ENCODE measurements at places on chromosomes 5 and 9.
A peak's percentile ranks its signal among the peaks of the same experiment; 100 is the strongest.

- DNase-seq = no peak
Measured at GRCh38 chr9:12956261-12956660, 181.4 kb downstream of the LURAP1L start.

- DNase-seq = peak; percentile 14
Measured at GRCh38 chr9:114284316-114285060, 38.4 kb upstream of the ORM1 start.

DNA sequence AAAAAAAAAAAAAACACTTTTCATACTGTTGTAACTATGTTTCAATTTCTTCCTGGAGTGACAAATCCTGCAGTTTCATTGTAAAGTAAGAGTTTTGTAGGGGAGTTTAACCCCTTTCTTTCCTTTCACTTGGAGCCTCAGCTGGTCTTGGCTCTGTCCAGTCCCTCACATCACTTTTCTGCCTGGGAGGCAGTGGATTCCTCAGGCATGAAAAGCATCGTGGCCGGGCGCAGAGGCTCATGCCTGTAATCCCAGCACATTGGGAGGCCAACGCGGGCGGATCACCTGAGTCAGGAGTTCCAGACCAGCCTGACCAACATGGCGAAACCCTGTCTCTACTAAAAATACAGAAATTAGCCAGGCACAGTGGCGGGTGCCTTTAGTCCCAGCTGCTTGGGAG lies 45.6 kb upstream of the MYO10 start:
- DNase-seq = no peak

DNA sequence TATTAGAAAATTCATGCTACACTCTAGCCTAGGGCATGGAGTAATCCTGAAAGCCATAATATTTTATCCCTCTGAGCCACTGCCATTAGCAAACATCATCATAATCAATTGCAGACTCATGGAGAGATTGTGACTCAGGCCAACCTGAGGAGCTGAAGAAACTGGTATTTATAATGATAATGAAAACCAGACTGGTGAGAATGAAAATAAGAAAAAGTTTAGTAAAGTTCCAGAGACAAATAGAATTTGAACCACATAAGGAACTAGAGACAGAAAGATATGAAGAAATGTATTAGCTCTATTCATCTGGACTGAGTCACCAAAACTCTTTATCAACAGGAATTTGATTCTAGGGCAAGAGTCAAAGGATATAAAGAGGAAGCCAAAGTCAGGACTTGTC lies 158.7 kb downstream of the DRD1 start:
- DNase-seq = no peak

DNA sequence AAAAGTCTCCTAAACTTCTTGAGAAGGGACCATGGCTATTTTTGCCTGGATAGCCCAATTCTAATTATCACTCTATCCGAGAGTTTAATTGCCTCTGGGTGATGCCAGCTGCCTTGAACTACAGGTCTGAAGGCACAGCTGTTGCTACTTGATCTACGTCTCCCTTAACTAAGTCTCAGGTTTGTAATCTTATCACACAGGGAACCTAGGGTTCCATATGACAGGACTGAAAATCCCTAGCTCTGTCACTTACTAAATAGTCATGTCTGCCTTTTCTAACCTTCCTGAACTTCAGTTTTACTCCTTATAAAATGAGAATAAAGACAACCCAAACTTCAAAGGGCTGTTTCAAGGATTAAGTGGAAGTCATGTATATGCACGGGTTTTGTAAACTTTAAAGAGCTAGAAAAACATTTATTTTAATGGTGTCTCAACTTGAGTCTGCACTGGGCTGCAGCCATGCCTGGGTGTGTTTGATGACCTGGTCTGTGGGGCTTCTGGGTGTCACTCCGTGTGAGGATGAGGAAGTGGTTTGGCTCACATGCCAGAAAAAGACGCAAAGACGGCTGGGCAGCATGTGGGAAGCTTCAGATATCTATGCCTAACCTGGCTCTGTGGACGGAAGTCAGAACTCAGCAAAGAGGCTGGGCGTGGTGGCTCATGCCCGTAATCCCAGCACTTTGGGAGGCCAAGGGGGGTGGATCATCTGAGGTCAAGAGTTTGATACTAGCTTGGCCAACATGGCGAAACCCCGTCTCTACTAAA lies 129.3 kb upstream of the SLC44A1 start:
- peak; percentile 38 for DNase-seq

DNA sequence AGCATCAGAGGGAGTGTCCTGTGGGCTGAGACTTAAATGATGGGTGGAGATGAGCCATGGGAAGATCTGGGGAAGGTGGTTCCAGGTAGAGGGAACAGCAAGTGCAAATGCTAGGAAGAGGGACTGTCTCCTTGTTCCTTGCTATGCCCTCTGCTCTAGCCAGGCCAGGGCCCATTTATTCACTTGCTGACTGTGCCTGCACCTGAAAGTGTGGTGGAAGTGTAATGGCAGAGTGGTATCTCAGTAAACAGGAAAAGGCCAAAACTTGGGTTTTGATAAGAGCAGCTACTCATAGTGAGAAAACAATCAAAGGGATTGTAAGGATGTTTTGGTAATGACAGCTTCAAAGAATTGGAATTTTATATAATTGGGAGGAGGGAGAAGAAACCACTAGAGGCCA lies 32.4 kb downstream of the TLE4 start:
- DNase-seq = no peak

GRCh38 chr9:124428751-124429529 lies 13.7 kb upstream of the PSMB7 start:
- no peak for DNase-seq

- DNase-seq = no peak
Measured at GRCh38 chr5:56673171-56673570, 142.2 kb upstream of the MAP3K1 start.

All from left ventricle myocardium superior (tissue), 1 donor.